ENCODE measurements at places on chromosomes 6 and 20.

DNA sequence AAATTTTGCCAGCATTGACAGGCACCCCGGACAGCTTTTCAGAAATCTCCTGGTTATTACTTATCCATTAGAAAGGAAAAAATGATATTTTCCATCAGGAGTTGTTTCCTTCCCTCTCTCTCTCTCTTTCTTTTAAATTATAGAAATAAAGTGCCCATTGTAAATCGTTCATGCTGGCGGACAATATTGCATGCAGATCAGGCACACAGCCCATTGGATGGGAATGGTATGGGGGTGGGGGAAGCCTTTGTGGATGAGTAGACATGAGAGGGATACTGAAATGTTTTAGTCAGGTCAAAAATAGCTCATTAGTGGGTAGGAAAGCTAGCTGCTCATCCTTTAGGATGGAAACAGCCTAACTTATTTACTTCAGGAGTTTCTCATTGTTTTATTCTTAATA, 764.9 kb upstream of the MMS22L start:
- DNase-seq = no peak

- no peak for DNase-seq
Observed at GRCh38 chr20:11091511-11091910, 417.7 kb upstream of the JAG1 start.

GRCh38 chr20:18154342-18154741, 16.7 kb downstream of the KAT14 start:
- DNase-seq = no peak

GRCh38 chr6:125748406-125749172, 843 bp upstream of the HEY2 start:
- peak; percentile 33 for DNase-seq

DNA sequence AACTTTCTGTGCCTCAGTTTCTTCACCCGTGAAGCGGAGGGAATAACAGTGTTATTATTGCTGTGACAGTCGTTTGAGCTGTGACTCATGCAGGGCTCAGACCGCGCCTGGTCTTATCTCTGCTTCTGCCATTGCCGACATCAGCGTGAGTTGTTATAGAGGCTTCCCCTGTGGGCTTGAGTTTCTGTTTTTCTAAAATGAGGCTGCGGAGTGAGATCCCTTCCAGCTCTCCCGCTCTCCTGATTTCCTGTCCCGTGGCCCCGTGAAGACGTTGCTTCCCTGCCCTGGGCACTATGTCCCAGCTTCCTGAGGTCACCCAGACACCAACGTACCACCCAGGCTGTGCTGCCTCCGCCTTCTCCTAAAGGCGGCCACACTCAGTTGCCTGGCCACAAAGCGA, 278.5 kb downstream of the BMP7 start:
- no peak for DNase-seq

GRCh38 chr6:52359403-52359802, 2.5 kb upstream of the PAQR8 start:
- peak; percentile 39 for DNase-seq

DNA sequence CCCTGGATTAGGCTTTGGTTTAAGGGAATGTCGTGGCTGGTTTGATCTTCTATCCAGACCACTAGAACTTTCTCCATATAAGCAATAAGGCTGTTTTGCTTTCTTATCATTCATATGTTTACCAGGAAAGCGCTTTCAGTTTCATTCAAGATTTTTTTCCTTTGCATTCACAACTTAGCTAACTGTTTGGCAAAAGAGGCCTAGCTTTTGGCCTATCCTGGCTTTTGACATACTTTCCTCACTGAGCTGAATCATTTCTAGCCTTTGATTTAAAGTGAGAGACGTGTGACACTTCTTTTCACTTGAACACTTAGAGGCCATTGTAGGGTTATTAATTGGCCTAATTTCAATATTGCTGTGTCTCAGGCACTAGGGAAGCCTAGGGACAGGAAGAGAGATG, 1.7 kb upstream of the FAM50B start:
- no peak for DNase-seq
